ENCODE measurements at places on chromosomes 1 and 21.

DNA sequence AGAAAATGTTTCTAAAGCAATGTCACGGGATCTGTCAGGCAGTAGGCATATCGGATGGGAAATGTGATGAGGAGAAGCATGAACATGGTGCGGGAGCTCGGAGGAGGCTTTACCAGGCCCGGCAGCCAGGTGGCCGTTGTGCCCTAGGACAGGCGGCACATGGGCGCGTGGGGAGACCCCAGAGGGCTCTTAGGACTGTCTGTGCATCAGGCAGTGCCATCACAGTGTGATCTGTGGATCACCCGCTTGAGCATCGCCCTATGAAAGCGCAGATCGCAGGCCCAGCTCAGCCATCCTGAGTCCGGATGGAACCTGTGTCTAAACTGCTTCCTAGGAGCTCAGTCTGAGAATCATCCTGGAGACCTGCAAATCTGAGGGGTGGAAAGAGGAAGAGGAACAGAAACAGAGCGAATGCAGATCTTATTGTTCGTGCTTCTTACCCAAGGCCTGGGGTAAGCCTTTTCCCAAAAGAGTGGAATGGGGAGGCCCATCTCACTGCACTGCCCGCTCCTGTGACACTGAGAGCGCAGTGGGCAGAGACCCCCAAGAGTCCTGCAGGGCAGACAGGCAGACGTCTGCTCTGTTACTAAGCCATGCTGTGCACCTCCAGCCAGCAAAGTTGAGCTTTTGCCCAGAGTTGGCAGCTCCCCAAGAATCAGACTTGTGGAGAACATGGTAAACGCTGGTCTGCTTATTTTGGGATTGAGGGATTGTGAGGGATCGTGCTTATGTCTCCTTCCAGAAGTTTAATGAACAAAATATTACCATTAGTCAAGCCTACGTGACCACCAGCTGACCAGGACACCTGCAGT is 251.0 kb downstream of the RHOU start:
- DNase-seq, result no peak

DNA sequence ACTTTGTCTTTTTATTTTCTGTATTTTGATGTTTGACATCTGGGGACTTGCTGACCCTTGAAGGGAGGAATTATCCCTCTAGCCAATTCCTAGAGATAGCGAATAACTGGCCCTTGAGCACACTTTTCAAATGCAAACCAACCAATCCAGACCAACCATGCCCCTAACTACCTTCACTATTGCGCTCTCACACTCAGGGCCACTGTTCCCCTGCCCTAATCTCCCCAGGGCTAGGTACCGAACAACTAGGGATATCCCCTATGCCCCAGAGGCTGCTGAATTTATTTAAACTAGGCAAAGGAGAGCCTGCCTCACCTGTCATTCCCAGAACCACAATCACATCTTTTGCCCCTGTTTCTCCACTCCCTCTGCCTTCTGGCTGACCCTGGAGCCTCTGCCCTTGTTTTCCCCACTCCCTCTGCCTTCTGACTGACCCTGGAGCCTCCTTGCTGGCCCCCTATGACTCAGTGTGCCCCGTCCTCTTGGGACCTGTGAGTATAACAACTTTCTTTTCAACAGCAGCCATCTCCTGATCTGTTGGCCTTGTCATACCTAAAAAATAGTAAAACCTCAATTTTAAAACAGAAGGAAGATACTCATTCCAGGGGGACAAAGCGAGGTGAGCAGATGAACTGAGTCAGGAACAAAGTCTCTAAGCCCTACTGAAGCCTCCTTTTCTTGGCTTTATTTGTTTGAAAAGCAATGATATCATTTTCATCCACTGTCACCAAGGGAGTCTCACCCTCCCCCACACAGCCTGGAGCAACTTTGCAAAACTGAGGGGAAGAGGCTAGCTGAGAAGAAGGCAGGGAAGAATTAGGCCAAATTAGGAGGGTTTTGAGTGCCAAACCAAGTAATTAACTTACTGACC is 115.5 kb downstream of the NMNAT2 start:
- DNase-seq, result no peak

- DNase-seq, result no peak
Measured at GRCh38 chr1:70552662-70553566, 141.8 kb downstream of the CTH start.

DNA sequence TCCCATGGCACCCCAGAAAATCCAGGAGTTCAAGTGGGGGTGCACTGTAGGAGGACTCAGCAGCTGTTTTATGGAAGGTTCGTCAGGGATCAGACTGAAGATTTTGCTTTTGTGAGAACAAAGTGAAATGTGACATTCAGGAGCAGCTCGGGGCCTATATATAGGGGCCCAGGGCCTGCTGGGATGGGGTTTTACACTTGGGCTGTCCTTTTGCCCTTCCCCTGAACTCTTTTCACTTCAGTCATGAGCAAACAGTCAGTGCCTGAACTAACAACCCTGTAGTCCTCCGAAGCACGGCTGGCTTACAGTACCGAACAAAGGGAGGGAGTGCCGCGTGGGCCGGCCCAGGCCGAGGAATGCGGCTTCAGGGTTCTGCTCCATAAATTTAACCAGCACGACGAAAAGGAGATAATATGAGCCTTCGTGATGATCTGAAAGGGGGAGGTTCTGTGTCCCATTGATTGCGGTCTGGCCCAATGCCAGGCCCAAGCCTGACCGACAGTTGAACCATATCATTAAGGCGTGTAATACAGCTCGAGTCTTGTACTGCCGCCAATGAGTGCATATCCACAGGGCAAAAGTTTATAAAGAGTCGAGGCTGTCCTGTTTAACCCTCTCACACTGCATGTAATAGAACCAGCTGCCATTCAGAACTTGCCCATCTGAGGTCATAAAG is 139.9 kb downstream of the DHRS3 start:
- no peak for DNase-seq

DNA sequence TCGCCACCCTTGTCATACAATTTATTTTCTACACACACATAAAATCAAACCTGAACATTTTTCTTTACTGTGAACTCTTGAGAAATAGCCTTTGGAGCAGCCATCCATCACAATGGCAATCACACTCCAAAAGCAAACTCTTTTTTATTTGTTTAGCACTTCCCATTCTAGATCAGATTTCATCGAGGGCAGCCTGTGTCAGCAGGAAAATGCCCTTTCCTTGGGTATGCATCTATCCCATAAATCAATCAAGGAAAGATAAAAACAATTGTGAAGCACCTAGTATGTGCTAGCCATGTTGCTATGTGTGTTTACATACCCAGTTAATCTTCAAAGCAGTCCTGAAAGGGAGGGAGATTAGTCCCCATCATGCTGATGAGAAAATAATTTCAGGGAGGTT is 484.1 kb upstream of the USP24 start:
- no peak for DNase-seq

GRCh38 chr21:29184037-29184436 is 53.6 kb downstream of the MAP3K7CL start:
- no peak for DNase-seq

GRCh38 chr1:15246960-15247614 is at the start of gene FHAD1:
Gene FHAD1, plus strand, starts transcription at chr1:15247223. Its CDS starts 4,562 bp downstream, at chr1:15251785.
- no peak for DNase-seq

DNA sequence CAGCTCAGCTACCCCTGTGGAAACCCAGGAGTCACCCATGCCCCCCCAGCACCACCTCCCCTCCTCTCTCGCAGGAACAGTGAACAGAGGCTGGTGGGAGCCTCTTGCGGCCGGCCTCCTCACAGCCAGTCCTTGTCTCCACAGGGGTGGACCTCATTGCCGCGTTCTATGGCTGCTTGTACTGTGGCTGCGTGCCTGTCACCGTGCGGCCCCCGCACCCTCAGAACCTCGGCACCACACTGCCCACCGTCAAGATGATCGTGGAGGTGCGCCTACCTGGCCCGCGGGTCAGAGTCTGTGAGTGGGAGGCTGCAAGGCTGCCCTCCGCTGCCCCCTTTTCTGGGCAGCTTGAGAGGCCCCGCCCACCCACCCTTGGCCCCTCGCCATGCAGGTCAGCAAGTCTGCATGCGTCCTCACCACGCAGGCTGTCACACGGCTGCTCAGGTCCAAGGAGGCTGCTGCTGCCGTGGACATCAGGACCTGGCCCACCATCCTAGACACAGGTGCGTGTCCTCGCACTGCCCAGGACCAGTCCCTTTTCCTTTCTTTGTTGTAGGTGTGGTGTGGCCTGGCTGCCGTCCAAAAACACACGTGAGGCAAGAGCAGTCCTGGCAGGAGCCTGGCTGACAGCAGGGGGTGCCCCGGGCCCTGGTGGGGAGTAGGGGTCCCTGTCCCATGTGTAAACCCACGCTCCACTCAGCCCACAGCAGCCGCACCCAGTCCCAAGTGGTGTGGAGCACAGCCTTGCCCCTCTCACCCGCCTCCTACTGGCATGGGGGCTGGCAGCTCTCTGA is 50.3 kb downstream of the S100B start:
- DNase-seq, result no peak

DNA sequence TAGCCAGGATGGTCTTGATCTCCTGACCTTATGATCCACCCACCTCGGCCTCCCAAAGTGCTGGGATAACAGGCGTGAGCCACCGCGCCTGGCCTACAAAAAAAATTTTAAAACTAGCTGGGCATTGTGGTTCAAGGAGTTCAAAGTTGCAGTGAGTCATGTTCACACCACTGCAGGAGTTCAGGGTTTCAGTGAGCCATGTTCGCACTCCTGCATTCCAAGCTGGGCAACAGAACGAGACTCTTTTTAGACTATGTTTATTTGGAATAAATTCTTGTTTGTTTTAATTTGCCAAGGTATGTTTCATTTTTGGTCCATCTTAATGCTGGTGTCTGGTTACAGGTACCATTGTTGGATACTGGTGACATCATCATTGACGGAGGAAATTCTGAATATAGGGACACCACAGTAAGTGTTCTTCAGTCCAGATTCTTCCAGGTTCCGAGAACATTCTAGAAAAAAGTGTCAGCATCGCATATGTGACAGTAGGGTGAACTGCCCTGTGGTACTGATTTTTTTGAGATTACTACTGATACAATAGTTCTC is 3.9 kb downstream of the PGD start:
- no peak for DNase-seq

GRCh38 chr1:55039342-55040082 is at the start of gene PCSK9:
Gene PCSK9, plus strand, starts transcription at chr1:55039548. Its CDS starts 290 bp downstream, at chr1:55039838.
- no peak for DNase-seq

DNA sequence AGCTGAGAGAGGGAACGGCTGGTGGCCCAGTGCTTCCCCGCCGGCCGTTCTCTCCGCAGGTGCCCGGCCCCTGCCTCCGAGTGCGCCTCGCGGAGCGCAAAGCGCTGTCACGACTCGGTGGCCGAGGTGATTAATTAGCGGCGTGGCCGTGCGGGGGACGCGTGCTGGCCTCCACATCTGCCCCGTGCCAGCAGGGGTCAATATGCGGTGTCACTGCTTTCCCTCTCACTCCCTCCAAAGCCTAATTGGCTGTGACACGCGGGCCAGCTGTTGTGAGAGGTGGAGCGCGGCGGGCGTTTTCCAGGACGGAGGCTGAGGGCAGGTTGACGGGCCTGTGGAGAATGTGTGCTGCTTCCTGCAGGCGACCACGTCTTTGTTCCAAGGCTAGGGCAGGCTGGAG is 239.0 kb downstream of the LMX1A start:
- DNase-seq, result no peak

- DNase-seq, result no peak
Measured at GRCh38 chr1:14590411-14591180, 7.9 kb upstream of the KAZN start.

DNA sequence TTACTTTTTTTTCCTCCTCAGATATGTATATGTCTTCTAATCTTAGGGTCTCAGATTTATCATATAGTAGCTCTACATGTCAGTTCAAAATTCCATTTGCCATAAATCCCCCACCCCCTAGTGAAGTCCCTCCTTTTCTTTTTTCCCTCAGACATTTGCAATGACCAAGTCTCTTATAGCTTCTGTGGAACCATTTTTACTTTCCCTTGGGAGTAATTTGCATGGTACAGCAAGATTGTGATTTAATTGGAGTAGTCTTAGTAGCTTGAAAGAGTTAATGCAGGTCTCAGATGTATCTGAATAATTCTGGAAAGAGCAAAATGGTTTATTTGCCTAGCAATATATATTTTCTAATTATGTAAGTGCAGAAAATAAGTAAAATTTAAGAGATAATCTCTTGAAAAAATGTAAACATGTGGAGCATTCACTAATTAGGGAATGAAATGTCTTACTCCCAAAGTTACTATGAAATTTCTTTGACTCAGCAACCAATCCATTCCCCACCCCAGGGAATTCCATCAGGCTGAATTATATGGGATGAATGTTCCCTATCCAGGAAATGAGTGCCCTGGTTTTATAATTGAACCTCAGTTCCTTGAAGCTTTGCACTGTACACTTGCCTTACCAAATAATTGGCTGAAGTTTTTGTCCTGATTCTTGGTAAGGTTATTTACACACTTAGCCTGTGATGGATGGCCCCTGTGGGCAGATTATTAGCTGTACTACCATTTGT is 267.0 kb downstream of the DNM3 start:
- no peak for DNase-seq

DNA sequence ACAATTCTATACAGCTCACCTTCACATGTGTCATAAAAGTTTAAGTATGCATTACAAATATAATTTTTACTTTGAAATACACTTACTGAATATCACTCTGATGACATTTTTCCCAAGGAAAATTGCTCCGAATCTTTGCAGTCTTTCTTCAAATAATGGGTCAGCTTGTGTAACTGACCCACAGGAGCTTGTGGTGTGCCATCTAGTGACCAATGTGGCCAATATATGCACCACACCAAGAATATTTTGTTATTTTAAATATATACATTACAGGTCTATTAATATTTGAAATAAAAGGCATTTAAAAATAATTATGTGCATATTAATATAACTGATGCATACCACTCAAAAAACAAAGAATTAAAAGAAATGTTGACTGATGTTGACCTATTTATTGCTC is 271.4 kb downstream of the TBX15 start:
- no peak for DNase-seq

GRCh38 chr1:101235216-101235695 is 1.6 kb upstream of the S1PR1 start:
- DNase-seq, result no peak

GRCh38 chr1:209866201-209866600 is 38.4 kb downstream of the UTP25 start:
- DNase-seq, result no peak

DNA sequence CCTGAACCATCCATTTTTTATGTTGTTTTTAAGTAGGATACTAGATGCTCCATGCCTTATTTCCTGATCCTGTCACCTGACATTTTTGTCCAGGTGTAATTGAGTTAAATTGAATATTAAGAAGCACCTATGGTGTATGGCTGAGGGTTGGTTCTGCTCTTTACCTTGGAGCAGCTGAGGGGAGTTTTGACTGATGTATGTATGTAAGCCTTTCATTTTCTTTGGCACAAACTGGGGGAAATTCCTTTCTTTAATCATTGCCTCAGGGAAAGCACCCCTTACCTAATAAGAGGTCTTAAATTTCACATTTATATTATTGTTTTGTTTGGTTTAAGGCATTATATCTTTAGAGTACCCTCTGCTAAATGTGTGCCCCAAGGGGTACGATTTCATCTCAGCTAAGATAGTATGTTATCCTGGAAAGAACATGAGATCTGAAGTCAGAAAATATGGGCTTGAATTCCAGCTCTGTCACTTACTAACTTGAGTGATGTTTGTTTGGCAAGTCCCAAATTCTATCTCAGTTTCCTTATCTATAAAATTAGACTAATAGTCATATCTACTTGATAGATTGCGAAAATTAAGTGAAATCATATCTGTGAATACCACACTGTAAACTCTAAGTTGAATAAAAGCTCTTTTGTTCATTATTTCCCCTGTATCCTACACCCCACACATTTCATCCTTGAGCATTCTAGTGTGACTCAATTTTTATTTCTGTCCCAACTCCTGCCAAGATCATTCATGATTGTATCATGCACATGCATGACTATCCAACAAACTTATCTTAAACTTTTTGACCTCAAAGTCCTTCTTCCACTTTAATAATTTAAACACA is 57.7 kb upstream of the NUF2 start:
- no peak for DNase-seq
